ENCODE measurements at places on chromosomes 4 and X.

DNA sequence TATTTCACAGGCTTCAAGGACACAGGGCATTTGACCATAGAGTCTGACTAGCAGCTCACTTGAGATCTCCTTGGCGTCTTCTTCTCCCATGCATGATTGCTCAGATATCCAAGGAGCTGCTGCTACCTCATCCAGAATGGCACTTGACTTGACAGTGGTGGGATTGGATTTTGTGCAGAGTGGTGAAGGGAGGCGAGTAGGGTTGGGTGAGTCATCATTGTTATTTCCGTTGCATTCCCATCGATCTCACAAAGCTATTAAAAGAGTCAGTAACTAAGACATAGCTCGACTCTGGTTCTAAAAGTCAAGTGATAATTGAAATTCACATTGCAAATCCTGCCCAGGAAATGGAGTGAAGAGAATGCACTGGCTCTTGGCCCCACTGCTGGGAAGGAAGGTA lies 27.7 kb downstream of the NHSL2 start:
- no peak for DNase-seq

DNA sequence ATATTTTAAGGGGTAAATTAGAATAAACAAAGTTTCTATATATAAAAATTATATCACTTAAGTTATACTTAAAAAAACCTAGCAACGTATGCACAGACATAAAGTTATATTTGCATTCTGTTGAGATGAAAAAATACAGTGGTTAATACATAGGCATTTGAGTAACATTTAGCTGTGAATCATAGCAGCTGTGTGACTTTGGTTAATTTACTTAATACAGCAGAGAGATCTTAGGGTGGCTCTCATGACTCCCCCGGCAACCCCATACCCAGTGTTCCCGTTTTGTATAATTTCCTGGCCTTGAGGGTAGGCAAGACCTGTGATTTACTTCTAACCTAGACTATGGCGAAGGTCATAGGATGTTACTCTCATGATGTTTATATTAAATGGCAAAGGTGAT lies 504.8 kb downstream of the INPP4B start:
- DNase-seq = no peak

- DNase-seq = no peak
Measured at GRCh38 chr4:93373893-93374860, 454.4 kb upstream of the ATOH1 start.

GRCh38 chr4:155433636-155434360 lies 57.0 kb upstream of the MAP9 start:
- no peak for DNase-seq

DNA sequence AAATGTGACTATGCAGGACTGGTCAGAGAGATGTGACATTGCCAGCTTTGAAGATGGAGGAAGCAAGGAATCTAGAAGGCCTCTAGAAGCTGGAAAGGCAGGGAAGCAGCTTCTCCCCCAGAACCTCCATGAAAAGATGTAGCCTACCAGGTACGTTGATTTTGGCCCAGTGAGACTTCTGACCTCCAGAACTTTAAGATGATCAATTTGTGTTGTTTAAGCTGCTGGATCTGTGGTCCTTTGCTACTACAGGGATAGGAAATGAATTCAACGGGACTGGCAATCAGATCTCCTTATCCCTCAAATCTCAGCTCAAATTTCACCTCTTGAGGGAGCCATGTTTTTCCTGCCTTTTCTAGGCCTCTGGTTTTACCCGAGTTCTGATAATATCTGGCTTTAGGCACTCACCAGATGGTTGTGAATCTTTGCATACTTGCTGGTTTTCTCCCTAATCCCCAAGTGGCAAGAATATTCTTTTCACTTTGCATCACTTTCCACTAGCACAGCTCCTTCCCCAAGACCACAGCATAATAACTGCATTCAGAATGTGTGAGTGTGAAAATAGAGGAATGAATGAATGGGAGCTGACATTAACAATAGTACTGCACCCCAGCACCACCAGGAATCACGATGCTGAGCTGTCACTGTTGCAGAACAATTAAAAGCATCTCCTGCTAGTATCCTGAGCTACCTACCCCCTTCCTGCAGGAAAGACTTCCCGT lies 25.5 kb upstream of the TMSB4X start:
- DNase-seq = peak; percentile 43

DNA sequence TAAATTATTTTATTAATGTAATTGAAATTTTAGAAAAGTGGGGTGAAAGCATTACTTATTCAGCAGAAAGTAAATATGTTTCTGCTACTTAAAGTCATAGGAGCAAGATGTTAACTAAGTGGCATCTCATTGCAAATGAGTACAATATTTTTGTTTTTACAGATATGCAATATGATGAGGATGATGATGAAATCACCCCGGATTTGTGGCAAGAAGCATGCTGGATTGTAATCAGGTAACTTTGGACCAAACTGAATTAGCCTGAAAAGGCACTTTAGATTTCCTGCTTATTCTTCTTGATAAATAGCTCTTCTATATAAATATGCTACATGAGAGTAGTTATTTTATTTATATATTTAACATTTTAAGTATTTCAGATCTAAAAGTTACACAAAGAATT lies 7.5 kb downstream of the POLR2B start:
- no peak for DNase-seq

- DNase-seq = no peak
Measured at GRCh38 chr4:92304606-92305005, 840 bp downstream of the GRID2 start.

DNA sequence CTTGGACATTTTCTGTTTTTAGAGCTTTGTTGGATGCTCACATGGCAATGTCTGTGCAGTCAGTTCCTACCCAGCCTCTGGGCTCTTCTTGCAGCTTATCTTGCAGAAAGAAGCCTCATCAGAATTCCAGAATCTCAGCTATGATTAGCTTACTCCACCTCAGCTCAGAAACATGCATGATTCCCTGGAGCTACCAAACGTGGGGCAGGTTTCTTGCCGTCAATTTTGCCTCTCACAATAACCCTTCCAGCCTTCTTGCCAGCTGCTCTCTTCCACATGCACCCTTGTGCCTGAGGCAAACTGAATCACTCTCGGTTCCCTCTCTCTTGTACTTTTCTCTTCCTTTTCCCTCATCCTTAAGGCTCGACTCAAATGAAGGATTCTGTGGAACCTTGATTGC lies 141.4 kb downstream of the PTTG2 start:
- no peak for DNase-seq

GRCh38 chr4:41460641-41461040 lies 77.3 kb upstream of the LIMCH1 start:
- DNase-seq = no peak

DNA sequence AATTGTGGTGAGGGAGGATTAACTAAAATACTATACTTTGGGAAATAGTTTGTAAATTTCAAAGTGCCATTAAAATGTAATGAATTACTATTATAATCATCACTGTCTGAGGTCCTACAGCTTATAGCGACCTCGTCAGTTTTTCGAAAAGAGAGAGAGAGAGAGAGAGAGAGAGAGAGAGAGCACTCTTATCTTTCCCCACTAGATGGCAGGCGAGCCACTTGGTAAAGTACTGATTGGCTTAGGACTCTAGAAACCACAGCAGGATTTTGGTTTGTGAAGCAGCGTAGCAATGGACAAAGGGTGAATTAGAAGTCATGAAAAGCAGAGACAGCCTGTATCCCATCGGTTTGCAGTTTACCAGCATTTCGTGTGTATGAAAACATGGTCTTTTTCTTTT lies 52.5 kb downstream of the LINC00632 start:
- peak; percentile 66 for DNase-seq

GRCh38 chr4:121189326-121190215 lies 25.4 kb upstream of the TNIP3 start:
- no peak for DNase-seq

DNA sequence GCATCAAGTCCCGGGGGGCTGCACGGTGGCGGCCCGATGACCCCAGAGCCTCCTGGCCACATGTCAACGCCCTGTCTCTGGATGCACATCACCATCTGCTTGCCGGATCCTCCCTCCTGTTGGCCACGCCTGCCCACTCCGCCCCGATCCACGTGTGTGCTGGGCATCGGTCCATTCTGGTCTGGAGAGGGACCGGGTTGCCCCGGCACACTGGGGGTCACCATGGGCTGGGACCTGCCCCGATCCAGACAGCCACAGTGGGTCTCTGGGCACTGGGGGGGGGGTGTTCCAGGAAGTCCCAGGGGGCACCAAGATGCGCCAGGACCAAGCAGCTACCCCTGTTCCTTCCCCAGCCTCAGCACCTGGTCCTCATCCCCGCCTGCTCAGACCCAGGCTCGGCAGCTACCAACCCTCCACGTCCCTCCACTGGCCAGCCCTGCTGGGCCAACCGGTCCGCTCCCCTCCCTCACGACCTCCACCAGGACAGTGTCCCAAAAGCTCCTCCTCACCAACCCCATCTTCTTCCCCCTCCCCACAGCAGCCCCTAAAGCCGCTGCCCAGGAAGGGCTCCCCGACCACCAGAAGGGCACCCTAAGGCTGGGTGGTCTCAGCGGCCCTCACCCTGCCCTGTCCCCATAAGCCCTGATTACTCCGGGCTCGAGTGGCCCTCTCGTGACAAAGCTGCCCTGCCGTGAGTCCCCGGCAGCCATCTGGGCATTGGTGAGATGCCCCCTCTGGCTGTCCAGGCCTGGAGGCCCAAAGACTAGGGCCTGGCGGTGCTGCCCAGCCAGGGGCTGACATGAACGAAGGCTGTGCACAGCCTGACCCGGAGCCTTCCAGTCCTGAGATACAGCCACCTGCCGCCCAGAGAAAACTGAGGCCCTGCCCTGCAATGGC lies 4.6 kb downstream of the CTBP1 start:
- no peak for DNase-seq

- no peak for DNase-seq
Measured at GRCh38 chr4:54005475-54005874, 58.9 kb downstream of the CHIC2 start.

- peak; percentile 64 for DNase-seq
Measured at GRCh38 chrX:147875866-147876596, 35.7 kb upstream of the FMR1 start.

- no peak for DNase-seq
Measured at GRCh38 chr4:115159141-115159540, 45.7 kb upstream of the NDST4 start.

DNA sequence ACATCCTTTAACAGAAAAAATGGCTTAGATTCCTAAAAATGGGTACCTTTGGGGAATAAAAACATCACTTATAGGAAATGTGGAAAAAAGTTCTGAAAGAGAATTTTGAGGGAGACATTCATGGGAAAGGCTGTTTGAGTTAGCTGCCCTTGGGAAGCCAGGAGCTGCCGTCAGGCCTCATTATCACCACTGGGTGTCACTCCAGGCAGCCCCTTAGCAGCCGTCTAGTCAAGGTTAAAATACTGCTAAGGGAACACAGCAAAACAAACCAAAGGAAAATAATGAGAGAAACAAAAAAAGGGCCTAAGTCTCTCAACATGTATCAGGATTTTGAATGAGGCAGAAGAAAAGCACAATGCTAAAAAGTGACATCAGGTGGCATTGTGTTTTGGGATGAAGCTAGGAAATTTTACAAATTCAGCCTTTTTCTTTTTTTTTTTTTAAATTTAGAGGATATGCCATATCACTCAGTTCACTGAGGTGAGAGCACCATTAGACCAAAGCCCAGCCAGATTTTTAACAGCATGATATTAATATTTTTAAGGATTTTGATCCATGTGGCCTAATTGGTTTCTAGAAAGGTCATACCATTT lies 235.3 kb downstream of the GPAT3 start:
- DNase-seq = peak; percentile 45

- no peak for DNase-seq
Measured at GRCh38 chr4:167897116-167897515, 195.2 kb upstream of the ANXA10 start.

GRCh38 chr4:78971776-78972175 lies 32.5 kb upstream of the PAQR3 start:
- DNase-seq = no peak

- DNase-seq = no peak
Measured at GRCh38 chr4:4519297-4519894, 22.5 kb downstream of the STX18 start.

DNA sequence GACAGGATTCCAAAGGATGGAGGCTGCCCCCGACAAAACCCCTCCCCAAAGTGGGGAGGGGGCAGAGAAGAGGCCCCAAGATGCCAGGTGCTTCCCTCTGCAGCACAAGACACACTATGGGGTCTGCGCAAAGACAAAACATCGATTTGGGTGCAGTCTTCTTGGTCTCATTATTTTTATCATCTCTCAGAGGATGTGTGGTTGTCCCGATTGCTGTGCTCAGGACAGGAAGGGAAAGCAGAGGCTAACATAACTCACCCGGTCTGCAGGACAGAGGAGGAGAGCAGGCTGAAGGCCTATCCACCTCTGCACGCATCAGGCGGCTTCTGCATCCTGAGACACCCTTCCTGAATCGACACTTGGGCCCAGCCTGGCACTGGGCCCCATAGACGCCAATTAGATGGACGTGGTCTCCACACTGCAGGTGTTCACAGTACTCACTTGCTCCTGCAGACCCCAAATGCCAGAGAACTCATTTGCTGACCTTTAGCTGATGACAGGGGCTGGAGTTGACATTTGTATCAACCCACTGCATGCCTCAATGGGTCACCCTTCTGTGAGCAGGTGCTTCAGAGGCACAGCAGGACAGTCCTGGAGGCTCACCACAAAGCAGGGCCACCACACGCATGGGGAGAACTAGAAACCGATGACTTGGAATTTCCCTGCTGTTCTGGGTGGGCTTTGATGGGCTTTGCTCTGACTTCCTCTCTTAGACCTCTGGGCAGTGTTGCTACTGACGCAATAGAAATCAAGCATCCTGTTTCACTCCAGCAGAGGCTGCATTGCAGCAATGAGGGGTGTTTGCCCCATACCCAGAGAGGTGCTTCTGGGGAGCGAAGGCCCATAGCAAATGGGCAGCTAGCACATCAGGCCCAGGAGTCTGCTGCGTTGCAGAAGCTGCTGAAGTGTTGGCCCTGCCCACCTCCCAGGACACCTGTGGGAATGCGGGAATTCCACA lies 96.3 kb upstream of the ENPP6 start:
- DNase-seq = peak; percentile 54

DNA sequence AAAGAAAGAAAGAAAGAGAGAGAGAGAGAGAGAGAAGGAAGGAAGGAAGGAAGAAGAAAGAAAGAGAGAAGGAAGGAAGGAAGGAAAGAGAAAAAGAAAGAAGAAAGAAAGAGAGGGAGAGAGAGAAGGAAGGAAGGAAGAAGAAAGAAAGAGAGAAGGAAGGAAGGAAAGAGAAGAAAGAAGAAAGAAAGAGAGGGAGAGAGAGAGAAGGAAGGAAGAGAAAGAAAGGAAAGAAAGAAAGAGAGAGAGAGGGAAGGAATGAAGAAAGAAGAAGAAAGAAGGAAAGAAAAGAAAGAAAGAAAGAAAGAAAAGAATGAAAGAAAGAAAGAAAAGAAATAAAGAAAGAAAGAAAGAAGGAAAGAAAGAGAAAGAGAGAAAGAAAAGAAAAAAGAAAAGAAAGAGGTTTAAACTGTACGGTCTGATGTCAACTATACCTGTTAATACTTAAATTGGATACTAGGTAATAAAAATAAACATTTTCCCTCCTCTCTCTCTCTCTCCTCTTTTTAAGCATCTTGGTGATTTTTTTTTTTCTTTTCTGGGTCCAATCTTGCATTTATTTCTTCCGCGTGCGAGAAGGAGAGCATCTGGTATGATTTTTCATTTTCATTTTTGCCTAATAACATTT lies 93.8 kb downstream of the CRLF2 start:
- DNase-seq = no peak
